Inflammatory macrophage (primary cell): ENCODE measurements at places on chromosomes 7 and 10.

- DNase-seq: no peak
Observed at GRCh38 chr7:158439035-158439434, 148.6 kb downstream of the PTPRN2 start.

DNA sequence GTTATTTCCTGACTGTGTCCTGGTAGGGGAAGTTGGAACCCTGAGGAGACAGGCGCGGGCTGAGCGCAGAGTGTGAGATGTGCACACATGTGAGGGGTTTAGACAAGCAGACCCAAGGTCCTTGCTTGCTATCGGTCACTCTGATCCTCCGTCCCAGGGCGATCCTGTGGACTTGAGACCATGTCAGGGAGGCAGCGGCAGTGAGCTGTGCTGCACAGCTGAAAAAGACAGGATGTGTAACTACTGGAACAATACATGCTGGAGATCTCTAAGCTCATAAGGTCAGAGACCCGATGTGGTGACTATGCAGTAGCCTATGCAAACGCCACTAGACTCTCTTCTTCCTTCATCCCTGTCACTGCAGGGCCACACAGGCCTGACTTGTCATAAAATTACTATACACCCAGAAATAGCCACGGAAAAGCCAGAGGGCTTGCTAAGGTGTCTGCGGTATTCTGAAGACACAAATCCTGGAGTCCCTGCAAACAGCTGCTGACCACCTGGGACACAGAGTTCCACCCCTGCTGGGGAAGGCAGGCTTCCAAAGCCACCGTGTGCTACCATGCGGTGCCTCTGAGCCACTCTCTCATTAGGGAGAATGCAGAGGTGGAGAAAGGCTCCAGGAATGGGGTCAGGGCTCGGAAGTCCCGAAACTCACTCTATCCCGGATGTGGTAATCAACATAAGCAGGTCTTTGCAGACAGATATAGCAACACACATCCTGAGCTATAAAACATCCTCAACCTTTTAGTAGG lies 91.1 kb upstream of the DDC start:
- peak; percentile 24 for DNase-seq

- no peak for DNase-seq
Observed at GRCh38 chr10:82736305-82736704, 861.3 kb downstream of the NRG3 start.

GRCh38 chr10:133328358-133329343 lies 8.0 kb downstream of the CALY start:
- DNase-seq: no peak

- peak; percentile 87 for DNase-seq
Observed at GRCh38 chr10:110354322-110354766, 49.6 kb upstream of the SMNDC1 start.
